ENCODE measurements at places on chromosomes 6 and 20. TPM values are rescaled to one million over a fixed set of nuclear protein-coding genes. Genes with fewer than 3 reads are reported as not detected.

OR2B6 gene
- not detected for total RNA-seq

STMN3 gene
- total RNA-seq, result 11.6 TPM

MYBL2 gene
- 8.4 TPM for total RNA-seq

C20orf202 gene
- total RNA-seq, result not detected

LRRC1 gene
- total RNA-seq, result 8.1 TPM

TFAP2D gene
- total RNA-seq, result not detected

OGFR gene
- 35.9 TPM for total RNA-seq

FAM217B gene
- 6.0 TPM for total RNA-seq

FRK gene
- total RNA-seq, result 1.0 TPM

ABHD16A gene
- 29.9 TPM for total RNA-seq

GPX5 gene
- total RNA-seq, result not detected

GTSF1L gene
- total RNA-seq, result not detected

BPIFB2 gene
- not detected for total RNA-seq

BFSP1 gene
- total RNA-seq, result 1.3 TPM

NNAT gene
- 0.13 TPM for total RNA-seq

Data from articular chondrocyte of knee joint (primary cell).